ENCODE measurements at places on chromosomes 2 and 18.

GRCh38 chr18:63701952-63702351, 808 bp upstream of the SERPINB11 start:
- no peak for DNase-seq

GRCh38 chr2:165497659-165498317, 28.3 kb downstream of the CSRNP3 start:
- no peak for DNase-seq

DNA sequence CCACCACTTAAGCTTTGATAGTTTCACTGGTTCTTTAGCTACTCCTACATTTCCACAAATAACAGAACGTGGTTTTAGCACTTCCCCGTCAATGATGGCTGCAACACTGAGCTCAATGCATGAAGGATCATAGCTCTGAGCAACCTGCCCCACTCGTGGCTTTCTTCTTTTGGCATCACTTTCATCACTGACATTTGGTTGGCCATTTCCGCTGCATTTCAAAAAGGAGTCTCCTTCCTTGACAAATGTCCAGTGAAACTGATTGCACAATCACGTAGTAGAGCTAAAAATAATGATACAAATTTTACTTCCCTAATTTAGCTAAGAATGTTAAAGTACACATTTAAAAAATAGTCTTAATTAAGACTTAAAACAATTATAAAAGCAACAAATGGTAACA, 205.2 kb upstream of the HDAC4 start:
- DNase-seq, result peak; percentile 5

DNA sequence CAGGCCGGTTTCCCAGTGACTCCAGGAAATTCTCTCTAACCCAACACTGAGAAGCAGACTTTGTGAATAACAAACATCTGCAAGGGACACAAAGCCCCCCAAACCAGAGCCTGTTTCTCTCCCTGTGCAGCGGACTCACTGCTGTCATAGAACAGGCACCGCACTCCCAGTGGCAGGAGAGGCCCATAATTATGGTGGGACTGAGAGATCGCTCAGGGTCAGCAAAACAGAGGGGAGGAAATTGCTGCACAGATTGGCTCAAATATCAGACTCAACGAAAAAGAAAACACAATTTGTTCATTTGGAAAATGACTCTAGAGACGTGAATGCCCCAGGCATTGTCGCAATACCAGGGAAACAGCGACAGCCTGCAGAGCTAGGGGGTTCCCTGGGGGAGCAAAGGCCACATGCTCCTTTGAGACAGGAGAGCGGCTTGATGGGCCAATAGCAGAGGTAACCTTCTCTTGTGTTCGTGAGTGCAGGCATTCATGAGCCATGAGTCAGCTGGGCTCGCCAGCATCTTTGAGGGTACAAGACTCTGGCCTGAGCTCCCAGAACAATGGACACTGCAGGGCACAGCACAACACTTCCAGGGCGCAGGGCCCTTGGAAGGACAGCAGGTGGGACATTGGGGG, 143.3 kb upstream of the KLHL29 start:
- no peak for DNase-seq

- no peak for DNase-seq
These were observed 27.5 kb upstream of the ACVR1 start for GRCh38 chr2:157903626-157904025.

- no peak for DNase-seq
These were observed 522.0 kb downstream of the SPAG16 start for GRCh38 chr2:213806125-213806726.

- no peak for DNase-seq
These were observed 196.8 kb upstream of the CYRIA start for GRCh38 chr2:16862471-16862870.

Data from CD4-positive, alpha-beta T cell treated with Interleukin-4 for 4 hours (primary cell).